ENCODE measurements at places on chromosomes 3 and 15.

DNA sequence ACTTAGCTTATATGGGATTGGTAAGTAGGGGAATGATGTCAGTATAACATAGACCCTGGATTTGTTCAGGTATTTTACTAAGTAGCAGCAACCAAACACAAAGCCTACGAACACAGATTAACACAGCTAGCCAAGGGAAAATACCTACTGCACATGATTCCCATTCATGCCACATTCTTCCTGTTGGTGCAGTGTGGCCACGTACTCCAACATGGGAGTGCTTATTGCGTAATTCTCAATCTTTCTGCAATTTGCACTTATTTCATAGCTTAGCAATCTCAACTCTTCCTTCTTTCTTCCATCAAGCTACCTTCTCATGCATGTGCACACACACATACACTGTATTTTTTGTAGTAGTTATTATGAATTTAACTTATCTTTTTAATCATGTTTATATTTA lies 186.8 kb downstream of the IL5RA start:
- DNase-seq: peak; percentile 0

- no peak for DNase-seq
These were observed 48.6 kb downstream of the KLF15 start for GRCh38 chr3:126308394-126309125.

- no peak for DNase-seq
These were observed 72.6 kb downstream of the CCR1 start for GRCh38 chr3:46135475-46135874.

DNA sequence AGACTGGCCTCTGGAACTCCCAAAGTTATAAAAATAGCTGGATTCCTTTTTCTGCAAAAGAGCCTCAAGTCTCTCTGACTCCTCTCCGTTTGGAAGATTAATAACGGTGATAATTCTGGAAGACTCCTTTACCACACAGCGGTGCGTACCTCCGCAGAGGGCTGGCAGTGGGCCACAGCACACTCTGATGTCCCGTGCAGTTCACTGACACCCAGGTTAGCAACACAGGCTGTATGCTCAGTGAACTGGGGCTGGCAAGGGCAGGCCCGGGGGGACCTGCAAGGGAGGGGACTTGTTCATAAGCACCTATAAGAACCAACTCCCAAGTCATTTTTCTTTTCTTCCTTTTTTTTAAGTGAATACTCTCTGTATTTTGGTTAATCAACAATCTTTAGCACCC lies 120.3 kb upstream of the TJP1 start:
- no peak for DNase-seq

DNA sequence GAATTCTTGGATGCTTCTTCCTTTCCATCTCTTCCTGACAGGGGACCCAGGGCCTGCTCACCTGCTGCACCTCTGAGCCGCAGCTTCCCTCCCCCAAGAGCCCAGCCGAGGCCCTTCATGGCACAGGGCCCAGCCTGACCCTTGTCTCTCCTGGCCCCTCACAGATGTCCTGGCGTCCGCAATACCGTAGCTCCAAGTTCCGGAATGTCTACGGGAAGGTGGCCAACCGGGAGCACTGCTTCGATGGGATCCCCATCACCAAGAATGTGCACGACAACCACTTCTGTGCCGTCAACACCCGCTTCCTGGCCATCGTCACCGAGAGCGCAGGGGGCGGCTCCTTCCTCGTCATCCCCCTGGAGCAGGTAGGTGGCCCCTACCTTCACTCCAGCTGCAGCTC lies 66.2 kb downstream of the CORO2B start:
- DNase-seq: no peak

DNA sequence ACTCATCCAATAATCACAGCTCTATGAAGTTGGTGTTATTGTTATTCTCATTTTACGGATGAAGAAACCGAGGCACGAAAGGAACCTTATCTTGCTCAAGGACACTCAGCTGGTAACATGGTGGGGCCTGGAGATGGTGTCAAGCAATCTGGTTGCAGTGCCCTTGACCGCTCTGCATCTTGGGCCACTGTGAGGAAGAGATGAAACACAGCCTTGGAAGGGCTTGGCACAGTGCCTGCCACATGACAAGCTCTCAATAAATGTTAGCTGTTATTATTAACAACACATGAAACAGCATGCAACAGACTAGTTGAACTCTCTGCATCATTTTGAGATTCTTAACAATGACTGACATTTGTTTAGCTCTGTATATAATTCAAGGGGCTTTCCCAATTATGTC lies 10.1 kb upstream of the ITGA11 start:
- peak; percentile 34 for DNase-seq

- no peak for DNase-seq
These were observed 335.1 kb downstream of the EFHB start for GRCh38 chr3:19598870-19599269.

DNA sequence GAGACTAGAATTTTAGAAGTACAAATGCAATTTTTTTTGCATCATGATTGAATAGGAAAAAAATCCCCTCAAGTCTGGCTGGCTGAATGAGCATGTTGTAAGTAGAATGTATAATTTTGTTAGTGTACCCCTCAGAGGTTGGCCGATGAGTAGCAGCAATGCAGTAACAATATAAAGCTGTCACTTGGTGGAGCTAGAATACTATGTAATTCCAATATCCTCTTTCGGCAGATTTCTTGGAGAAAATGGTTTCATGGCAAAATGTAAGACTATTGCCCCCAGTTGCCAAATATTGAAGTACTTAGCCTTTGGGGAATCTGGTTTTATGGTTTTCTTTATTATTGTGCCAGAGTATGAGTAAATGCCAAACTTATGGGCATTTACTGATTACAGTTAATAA lies 39.8 kb upstream of the SGO1 start:
- peak; percentile 19 for DNase-seq

DNA sequence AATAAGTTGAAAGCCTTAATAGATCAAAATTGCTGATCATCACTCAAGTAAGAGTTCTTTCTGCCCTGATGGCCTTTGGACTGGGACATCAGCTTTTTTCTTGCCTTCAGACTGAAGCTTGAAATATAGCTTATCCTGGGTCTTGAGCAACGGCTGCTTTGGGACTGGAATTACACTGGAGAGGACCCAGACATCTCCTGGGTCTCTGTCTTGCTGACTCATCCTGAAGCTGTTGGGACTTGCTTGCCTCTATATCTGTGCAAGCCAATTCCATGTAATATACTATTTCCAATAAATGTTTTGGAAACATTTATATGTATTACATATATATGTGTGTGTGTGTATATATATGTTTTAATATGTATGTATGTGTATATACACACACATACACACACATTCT lies 260.2 kb downstream of the PDZRN3 start:
- no peak for DNase-seq

DNA sequence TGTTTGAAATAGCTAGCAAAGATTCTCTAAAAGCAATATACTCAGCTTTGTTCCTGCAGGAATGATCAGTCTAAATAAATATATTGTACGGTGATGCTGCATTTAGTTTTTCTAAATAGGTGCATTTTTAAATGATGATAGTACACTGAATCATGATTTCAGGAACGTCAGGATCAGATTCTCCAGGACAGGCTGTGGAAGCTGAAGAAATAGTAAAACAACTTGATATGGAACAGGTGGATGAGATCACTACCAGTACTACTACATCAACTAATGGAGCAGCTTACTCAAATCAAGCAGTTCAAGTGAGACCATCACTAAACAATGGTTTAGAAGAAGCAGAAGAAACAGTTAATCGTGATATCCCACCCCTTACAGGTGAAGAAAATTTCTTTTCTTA lies 46.3 kb upstream of the EIF3J start:
- DNase-seq: no peak

GRCh38 chr15:83794209-83794608 lies 140.3 kb downstream of the ADAMTSL3 start:
- no peak for DNase-seq

DNA sequence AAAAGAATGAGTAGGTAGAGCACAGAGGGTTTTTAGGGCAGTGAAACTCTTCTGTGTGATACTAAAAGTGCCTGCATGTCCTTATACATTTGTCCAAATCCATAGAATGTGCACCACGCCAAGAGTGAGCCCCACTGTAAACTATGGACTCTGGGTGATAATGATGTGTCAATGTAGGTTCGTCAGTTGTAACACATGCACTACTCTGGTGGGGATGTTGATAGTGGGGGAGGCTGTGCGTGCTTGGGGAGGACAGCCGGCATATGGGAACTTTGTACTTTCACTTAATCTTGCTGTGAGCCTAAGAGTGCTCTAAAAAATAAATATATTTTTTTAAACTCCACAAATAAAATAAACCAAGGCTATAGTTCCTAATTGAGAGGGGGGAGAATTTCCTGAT lies 319.2 kb downstream of the SHQ1 start:
- DNase-seq: no peak

GRCh38 chr15:63054281-63054683 lies 11.7 kb downstream of the TPM1 start:
- DNase-seq: peak; percentile 27

Measured in fibroblast of villous mesenchyme (primary cell).